ENCODE measurements at places on chromosomes 3 and 15.

DNA sequence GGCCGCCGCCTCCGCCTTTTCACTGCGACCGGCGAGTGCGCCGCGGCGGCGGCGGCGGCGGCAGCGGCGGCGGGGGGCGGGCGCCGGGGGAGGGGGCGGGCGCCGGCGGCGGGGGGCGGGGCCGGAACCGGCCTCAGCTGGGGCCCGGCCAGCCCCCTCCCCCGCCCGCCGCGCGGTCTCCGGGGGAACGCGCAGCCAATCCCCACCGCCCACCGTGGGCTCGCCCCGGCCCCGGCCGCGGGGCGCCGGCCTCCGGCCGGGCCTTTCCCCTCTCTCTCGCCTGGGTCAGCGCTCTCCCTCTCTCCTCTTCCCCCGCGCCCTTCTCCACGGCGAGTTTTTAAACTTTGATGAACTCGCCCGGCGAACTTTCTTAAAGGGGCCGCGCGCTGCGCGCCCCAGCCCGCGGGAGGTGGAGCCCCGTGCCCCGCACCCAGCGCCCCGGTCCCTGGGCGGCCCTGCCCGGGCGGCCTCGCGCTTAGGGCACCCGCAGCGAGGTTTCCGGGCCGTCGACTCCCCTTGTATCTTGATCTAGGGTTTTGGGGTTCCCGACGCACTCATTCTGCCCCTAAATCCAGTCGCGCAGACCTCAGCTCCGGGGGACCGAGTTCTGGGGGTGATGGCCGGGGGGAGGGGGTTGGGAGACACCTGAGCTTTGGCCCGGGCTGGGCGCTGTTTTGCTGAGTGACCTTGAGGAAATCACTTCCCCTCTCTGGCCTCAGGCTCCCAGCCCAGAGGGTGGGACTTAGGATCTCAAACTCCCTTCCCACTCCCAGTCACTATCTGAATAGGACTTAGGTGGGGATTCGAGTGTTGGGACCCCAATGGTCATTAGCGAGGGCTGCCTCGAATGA, at the start of gene RBPMS2:
Gene RBPMS2, minus strand, starts transcription at position 39 of the 851 bp plus-strand sequence. CDS start 270 bp downstream, outside the sequence.
- DNase-seq: peak; percentile 29

- DNase-seq: no peak
Measured at GRCh38 chr15:34865531-34865930, 70.2 kb upstream of the ACTC1 start.

DNA sequence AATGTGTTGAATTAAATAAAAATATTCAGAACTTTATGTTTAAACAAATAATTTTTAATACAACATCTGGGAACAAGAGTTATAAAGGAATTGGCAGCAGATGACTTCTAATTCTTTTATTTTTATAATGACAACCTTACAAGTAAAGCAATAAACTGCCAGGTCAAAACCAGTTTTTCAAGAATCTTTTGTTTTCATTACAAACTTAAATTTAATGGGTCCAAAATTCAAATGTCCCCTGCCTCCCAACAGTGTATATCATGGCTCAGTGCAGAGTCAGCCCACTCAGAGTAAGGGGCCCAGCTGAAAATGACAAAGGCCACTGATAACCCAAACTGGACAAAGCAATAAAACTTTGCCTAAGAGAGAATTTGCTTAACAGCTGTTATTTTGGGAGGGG, 81.5 kb downstream of the STRIT1 start:
- no peak for DNase-seq

DNA sequence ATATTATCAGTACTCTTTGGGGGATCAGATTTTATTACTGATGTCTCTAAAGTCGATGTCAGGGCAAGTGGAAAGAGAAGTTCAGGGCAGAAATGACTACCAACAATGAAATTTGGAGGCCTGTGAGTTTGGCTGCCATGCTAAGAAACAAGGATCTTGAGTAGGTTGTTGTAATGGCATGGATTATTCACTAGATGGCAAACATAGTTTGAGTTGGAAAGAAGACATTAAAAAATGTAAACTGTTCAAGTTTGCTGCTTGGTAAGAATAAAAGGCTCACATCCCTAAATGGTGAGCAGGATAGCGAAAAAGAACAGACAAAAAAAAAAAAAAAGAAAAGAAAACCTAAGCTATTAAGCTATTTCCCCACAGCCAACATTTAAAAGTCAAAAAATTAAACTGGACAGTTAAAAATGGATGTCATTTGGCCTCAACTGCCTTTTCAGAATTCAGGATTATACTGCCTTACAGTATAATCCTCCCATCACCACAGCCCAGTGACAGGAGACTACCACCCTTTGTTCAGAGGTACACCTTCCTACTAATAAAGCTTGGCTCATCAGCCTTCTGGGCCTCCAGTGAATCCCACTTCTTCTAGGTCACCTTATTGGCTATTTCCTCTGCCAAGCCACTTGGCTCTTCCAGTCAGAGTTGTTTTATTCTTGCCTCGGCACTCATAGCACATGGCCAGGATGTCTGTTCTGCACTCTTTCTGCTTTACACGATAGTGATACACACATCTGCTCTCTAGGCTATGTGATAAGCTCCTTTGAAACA, 163.7 kb downstream of the PLD1 start:
- no peak for DNase-seq

DNA sequence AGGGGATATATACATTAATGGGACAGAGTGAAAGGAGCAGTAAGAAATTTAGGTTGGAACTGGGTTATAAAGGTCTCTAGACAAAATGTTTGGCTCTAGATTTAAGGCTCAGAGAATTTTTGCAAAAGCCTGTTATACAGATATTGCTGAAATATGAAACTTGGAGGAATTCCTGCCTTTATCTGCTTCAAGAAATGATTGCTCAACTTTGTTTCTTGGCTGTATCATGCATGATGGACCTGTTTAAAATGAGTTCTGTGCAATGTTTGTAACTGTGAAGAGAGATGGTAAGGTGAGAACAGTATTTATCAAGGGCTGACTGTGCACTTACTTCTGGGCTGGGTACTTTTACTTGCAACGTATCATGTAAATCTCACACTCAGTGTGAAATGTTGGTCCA, 3.3 kb downstream of the CRYBG3 start:
- no peak for DNase-seq

- DNase-seq: no peak
Measured at GRCh38 chr3:143840636-143841035, 7.6 kb downstream of the SLC9A9 start.

GRCh38 chr3:176469694-176470205, 727.5 kb downstream of the TBL1XR1 start:
- DNase-seq: no peak

DNA sequence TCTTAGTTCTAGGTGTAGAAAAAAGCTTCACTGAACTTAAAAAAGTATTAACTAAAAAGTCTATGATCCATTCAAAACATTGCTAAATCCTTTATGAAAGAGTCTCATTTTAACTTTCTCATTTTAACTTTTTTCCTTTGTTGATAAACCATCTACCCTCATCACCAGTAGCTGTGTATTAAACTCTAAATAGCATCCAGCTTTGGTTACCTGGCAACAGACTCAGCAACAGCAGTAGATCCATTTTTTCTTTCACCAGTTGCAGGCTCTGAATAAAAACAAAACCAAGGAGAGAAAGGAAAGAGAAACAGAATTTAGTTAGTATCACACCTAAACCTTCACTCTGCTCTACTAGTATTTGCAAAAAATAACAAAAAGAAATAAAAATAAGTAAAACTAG, 51.6 kb downstream of the TP53BP1 start:
- DNase-seq: no peak

- no peak for DNase-seq
Measured at GRCh38 chr15:77546050-77546501, 86.6 kb downstream of the LINGO1 start.

- DNase-seq: no peak
Measured at GRCh38 chr3:25266677-25267076, 161.4 kb upstream of the RARB start.

DNA sequence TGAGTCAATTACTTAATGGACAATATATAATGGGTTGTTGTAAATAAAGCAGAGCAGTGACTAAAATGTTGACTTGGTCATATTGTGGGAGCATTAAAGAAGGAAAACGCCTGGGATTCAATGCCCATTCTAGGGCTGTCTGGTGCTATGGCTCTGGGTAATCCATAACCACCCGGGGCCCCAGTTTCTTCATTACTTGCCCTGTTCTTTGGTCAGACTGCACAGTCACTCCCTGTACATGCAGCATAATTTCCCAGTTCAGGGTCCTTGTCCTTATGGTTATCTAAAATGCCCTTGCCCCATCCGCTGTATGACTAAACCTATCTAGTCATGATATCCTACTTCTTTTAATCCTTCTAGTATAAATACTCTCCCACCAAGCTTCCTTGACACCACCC, 27.5 kb upstream of the DENND4A start:
- no peak for DNase-seq

- no peak for DNase-seq
Measured at GRCh38 chr3:64604313-64604712, 83.5 kb downstream of the ADAMTS9 start.
